ENCODE measurements at places on chromosomes 12 and 14.

DNA sequence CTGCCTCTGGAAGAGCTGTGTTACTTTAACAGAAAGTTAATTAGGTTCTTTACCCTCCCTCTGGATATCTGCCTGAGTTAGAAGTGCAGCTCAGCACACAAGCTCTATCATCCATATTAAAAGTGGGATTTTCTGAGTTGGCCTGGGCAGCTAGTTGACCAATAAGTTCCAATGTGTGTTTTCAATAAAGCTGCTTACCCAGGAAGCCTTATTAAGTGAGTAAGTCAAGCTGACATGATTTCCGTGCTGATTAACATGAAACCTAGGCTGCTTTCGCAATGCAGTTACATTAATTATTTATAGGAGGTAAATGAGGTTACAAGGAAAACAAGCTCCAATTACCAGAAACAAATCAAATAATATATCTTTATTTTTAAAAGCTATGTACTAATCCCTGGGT lies 4.8 kb downstream of the NEUROD4 start:
- no peak overlapping the region for H3K27ac ChIP-seq
- no peaks in the 10 kb centered on the region for H3K4me1 ChIP-seq
- H3K36me3 ChIP-seq, result no peaks in the 10 kb centered on the region
- no peak overlapping the region for H3K4me3 ChIP-seq

GRCh38 chr14:73588695-73589094 lies 3.0 kb upstream of the ACOT4 start:
- no peak for DNase-seq
- H3K27me3 ChIP-seq, result no peaks in the 10 kb centered on the region
- no peak overlapping the region for H3K4me3 ChIP-seq
- no peaks in the 10 kb centered on the region for H3K36me3 ChIP-seq
- H3K27ac ChIP-seq, result no peak overlapping the region
- no peaks in the 10 kb centered on the region for H3K4me1 ChIP-seq

- no peak overlapping the region for H3K4me3 ChIP-seq
- peaks cover 12% of the 10 kb centered on the region for H3K36me3 ChIP-seq
- H3K27ac ChIP-seq, result no peak overlapping the region
These were observed 325.7 kb downstream of the CEP128 start for GRCh38 chr14:80615831-80616230.

DNA sequence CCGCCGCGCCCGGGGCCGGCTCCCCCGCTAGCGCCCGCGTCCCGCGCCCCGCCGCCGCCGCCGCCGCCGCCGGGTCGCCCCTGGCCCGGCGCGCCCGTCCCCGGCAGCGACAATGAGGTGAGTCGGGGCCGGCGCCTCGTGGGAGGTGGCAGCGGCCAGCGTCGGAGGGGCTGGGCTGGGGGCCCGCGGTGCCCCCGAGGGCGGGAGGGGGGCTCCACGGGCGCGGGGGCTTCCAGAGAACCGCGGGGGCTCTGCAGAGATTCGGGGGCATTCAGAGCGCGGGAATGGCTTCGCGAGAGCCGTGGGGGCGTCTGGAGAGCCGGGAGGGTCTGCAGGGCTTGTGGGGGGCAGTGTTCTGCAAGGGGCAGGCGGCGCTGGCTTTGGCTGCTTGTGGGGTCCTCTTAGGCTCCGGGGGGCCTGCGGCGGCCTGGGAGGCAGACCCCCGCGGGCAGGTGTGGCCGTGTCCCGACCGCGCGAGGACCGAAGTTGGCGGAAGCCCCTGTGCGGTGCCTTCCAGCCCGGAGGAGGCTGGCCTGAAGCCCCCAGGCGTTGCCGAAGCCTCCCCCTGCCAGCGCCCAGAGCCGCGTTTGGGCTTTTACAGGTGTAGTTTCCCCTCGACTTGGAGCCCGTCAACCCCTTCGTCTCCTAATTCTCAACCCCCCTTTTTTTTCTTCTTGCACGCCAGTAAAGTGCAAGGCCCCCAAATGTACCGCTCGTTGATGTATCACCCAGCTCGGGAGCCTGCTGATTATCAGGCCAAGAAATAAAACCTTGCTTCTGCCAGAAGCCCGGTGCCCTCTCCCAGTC lies 93.1 kb upstream of the EVL start:
- H3K4me1 ChIP-seq, result peaks cover 39% of the 10 kb centered on the region
- DNase-seq, result no peak
- no peaks in the 10 kb centered on the region for H3K27me3 ChIP-seq
- H3K27ac ChIP-seq, result peak overlapping the region; percentile 75
- H3K36me3 ChIP-seq, result peaks cover 12% of the 10 kb centered on the region
- peak overlapping the region; percentile 96 for H3K4me3 ChIP-seq

GRCh38 chr12:10243818-10244520 lies 31.3 kb downstream of the GABARAPL1 start:
- no peaks in the 10 kb centered on the region for H3K36me3 ChIP-seq
- no peak overlapping the region for H3K4me3 ChIP-seq
- H3K27me3 ChIP-seq, result peaks cover 15% of the 10 kb centered on the region
- no peak for DNase-seq
- H3K27ac ChIP-seq, result no peak overlapping the region
- H3K4me1 ChIP-seq, result peaks cover 3% of the 10 kb centered on the region
